Cerebellar cortex (tissue), 1 donor: ENCODE measurements at places on chromosomes 2 and 18.
A peak's percentile ranks its signal among the peaks of the same experiment; 100 is the strongest.

- DNase-seq, result peak; percentile 40
These were observed 132.1 kb downstream of the MBP start for GRCh38 chr18:77000527-77000926.

DNA sequence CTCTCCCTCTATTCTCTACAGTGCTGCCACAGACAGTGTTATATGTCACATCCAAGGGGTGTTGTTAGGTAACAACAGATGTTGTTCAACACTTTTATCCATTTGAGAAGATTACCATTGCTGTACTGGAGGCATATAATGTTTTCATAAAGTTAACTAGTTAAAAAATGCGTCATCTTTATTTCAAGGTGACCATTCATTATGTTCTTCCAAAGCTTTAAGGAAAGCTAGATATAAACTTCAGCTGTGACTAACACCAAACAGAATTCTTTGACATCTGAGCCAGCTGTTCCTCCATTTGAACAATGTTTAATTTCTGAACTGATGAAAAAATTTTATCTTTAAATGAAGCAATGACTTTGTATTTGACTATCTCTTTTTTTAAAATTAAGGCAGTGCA lies 1099.6 kb upstream of the TMEFF2 start:
- DNase-seq, result no peak

GRCh38 chr2:176536439-176537133 lies 267.3 kb downstream of the MTX2 start:
- no peak for DNase-seq

- DNase-seq, result no peak
These were observed 37.4 kb downstream of the TMEM87B start for GRCh38 chr2:112092286-112093041.

DNA sequence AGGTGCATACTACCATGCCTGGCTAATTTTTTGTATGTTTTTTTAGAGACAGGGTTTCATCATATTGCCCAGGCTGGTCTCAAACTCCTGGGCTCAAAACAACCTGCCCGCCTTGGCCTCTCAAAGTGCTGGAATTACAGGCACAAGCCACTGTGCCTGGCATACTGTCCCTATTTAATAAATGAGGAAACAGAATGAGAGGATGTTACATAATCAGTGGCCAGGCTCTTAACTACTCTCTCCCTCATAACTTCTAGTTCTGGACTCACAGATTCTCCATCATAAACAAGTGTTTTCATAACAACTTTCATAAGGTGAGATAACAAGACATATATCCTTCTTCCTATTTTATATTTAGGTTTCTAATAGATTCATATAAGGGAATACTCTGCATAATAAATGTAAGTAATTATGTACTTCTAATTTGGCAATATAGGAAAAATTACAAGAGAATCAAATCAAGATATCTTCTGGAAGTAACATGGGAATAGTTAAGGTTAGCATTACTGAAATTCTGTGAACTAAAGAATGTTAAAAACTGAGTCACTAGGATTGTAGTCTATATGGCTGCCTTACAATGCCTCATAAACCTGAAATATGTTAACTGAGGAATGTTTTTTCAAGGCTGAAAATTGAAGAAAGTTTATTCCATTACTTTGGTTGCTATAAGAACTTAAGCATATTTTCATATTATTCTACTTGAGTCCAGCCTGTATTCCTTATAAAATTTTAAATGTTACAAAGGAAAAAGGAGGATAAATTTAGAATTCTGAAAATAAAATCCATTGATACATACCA lies 71.3 kb downstream of the SLC25A12 start:
- DNase-seq, result no peak

- DNase-seq, result peak; percentile 21
These were observed 477.2 kb downstream of the TRIB2 start for GRCh38 chr2:13193900-13194299.

DNA sequence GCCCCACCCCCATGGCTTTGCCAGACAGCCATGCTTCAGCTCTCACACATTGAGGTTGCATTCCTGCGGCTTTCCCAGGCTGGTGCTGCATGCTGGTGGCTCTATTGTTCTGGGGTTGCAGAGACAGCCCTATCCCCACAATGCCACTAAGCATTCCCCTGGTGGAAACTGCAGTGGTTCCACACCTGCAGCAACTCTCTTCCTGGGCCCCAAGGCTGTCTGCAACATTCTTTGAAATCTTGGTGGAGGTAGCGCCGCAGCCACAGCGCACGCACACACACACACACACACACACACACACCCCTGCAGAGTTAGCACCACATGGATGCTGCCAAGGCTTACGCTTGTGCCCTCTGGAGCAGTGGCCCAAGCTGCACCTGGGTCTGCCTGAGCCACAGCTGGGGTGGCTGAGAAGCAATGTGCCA lies 21.4 kb downstream of the SFXN5 start:
- no peak for DNase-seq

GRCh38 chr2:211798868-211799267 lies 739.7 kb downstream of the ERBB4 start:
- DNase-seq, result no peak

DNA sequence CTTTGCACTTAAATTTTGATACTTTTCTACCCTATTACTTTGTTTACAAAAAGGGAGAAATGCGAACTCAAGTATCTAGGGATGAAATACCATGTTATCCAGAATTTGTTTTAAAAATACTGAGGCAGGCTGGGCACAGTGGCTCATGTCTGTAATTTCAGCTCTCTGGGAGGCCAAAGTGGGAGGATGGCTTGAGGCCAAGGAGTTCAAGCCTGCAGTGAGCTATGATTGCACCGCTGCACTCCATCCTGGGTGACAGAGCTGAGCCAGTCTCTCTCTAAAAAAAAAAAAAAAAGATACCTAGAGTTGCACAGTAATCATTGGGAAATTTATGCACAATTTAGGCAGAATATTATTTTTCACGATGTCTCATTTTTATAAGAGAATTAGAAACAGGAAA lies 12.4 kb upstream of the VAPA start:
- DNase-seq, result no peak

DNA sequence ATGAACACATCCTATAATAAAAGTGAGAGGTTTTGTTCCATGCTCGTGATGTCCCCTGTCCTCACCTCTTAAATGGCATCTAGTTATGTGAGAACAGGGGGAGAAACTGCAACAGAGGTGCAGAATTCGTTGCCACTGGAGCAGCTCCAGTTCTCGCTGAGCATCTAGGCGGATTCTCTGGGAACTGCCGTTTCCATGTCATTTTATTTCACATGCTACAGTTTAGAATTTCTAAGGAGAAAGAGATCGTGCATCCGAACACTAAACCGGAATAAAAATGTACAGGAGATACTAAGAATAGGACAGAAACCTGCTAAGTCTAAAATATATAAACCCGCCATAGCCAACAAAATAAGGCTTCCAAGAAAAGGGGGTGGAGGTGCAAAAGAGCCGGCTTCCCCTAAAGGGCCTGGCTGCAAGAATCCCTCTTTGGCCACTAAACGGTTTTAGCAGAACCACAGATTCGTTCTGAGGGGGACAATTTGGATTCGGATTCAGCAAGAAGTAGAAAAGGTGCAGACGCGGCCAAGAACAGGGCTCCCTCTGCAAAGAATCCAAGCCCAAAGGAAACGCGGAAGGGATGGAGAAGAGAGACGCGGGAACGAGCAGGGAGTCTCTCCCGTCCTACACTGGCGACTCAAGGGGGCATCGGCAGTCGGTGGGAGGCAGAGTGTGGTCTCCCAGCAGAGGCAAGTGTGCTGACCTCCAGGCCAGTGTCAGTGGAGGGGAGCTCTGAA lies 1.3 kb downstream of the TMEM163 start:
- peak; percentile 67 for DNase-seq
